ENCODE measurements at places on chromosomes 5 and 9.

- no peak for DNase-seq
Measured at GRCh38 chr9:137411260-137411644, 11.7 kb downstream of the EXD3 start.

- no peak for DNase-seq
Measured at GRCh38 chr9:71767776-71768321, 464 bp downstream of the CEMIP2 start.

- no peak for DNase-seq
Measured at GRCh38 chr5:141155540-141156374, 5.9 kb downstream of the PCDHB6 start.

DNA sequence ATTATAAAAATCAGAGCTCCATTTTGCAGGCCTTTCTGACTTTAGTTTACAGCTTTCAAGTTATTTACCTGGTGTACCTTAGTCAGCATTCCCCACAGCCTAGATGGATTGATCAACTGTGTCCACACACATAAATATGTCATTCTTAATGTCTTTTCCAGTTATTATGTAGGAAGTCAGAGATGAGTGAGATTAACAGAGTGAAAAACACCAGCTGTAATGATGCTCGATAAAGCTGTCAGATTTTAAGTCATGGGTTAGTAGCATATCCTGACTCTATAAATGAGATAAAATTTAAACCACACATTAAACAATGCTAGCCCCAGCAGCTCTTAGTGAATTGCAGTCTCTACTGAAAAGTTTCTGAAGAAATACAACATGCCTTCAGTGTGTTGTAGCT is 48.9 kb downstream of the NUDT12 start:
- DNase-seq: no peak

- no peak for DNase-seq
Measured at GRCh38 chr5:99544356-99544755, 615.5 kb upstream of the CHD1 start.

GRCh38 chr5:2376486-2376885 is 375.0 kb downstream of the IRX2 start:
- DNase-seq: no peak

- no peak for DNase-seq
Measured at GRCh38 chr5:165714598-165714997, 2209.2 kb downstream of the MAT2B start.

DNA sequence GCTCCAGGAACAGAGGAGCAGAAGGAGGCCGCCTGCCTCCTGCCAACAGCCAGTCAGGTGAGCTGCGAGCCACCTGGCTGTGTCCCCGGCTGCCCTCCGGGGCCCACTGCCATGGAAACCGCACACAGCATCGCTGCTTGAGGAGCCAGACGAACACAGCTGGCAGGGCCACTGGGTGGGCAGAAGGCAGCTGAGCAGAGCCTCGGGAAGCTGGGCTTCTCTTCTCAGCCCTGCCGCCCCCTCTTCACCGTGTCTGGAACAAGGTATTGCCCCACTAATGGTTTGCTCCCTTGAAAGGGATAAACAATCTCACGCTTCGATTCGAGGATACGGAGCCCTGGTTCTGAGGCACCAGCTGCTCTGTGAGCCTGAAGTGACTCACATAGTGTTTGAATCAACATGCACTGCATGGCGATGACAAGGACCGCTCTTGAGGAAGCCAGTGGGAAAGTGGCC is 63.7 kb upstream of the RUFY1 start:
- DNase-seq: no peak

- no peak for DNase-seq
Measured at GRCh38 chr5:71924980-71925379, 182.3 kb upstream of the MAP1B start.

DNA sequence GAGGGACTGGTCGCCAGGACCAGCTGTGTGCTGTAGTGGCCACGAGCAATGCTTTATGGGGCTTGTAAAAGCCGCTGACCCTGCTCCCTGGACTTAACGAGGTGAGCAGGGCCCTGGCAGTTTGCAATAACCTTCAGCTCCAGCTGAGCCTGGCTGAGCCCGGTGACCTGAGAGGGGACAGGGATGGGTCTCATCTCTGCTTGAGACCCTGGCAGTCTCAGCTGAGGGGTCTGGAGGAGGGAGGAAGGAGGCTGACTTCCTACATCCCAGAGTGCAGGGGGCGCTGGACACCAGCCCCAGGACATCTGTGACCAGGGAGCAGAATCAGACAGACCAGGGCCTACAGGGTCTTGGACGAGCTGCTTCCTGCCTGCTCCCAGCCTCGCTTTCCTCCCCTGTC is 277.5 kb upstream of the MVB12B start:
- no peak for DNase-seq

- DNase-seq: peak; percentile 19
Measured at GRCh38 chr9:16191691-16192402, 639.0 kb downstream of the CCDC171 start.

DNA sequence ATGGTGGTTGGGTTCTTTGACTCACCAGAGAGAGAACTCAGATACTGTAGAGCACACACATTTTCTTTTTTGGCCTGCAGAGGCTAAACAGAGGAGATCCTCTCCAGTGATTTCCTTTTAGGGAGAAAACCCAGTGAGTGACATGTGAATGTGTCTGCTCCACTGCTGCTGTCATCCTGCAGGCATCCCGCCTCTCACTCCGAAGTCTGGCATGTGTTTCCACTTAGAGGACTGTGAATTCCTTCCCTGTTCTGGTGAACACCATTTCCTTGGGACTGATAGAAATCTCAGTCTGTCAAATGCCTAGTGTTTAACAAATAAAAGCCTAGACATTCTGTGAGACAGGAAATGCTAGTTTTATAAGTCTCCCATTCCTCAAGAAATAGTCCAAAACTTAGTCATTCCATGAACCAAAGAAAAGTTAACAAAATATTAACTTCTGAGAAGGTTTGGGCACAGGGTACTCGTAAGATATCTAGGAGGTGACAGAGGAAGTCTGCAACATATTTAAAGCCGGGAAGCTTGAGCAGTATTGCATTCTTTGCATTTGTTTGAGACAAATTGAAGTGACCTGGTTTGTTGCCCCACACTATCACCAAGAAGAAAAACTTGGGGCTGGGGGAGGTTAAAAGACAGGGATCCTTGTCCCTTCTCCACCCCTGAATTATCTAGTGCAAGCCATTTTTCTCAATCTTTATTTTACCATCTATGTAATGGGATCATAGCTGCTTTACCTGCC is 74.9 kb upstream of the NIPAL4 start:
- DNase-seq: no peak

DNA sequence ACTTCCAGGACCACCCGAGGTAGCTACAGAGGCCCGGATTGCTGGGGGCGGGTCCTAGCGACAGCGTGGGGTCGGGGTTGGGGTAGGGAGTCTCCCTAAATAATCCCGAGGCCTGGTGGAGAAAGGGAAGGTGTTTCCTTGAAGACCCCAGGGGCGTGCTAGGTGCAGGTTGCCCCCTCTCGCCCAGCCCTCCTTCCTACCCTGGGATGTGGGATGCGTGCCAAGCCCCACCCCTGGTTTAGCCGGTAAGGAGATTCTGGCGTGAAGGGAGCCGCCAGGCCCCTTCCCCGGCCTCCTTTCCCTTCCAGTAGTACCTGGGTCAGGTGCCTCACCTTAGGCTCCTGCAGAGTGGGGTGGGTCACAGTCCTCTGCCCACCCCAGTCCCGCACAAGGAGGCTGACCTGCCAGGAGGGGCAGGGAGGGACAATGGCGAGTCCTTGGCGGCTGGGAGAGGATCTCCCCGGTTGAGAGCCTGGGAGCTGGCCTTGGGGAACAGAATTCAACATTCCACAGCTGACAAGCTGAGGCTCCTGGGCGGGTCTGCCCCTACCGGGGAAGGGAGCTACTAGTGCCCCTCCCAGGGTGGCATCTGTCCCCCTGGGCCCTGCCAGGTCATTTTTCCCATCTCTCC is 674 bp downstream of the TSPAN17 start:
- DNase-seq: no peak

DNA sequence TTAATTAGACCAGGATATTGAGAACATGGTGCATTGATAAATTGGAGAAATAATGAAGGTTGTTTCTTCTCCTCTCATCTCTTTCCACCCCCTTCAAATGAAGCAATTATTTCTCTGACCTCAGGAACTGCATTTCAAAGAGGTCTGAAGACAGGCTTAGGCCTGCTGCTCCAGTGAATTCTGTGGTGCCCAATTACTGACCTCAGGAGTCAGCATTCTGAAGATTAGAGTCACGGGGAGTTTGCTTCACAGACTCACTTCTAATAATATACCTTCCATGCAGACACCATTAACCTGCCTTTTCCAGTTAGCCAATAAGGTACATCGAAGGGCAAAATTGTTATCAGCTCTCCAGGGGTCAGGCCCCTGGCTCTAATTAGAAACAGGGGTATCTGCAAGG is 270.9 kb downstream of the GAS1 start:
- no peak for DNase-seq

DNA sequence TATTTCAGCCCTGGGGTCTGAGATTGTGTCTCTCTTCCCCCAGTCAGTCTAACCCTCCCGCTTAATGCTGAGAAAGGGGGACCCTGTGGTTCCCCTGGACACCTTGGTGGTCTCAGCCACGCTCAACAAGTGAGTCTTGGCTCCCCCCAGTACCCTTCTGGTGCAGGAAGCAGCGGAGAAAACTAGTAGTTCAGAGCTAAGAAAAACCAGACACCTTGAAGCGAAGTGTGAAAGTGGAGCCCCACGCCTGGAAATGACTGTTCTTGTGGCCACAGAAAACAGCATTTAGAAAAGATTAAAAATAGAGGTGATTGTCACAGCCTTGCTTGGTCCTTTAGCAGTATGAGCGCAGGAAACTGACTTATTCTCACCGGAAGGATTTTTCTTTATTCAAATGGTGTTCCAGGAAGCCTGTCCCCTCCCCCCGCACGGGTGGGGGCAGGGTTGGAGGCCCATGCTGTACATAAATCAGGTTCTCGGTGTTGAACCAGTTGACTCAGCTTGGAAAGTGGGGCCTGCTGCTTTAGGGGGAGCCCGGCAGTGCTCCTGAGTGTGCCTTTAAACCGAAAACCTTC is 8.1 kb downstream of the ARPC5L start:
- DNase-seq: peak; percentile 43

GRCh38 chr9:33162721-33163311 is 4.3 kb downstream of the B4GALT1 start:
- no peak for DNase-seq

DNA sequence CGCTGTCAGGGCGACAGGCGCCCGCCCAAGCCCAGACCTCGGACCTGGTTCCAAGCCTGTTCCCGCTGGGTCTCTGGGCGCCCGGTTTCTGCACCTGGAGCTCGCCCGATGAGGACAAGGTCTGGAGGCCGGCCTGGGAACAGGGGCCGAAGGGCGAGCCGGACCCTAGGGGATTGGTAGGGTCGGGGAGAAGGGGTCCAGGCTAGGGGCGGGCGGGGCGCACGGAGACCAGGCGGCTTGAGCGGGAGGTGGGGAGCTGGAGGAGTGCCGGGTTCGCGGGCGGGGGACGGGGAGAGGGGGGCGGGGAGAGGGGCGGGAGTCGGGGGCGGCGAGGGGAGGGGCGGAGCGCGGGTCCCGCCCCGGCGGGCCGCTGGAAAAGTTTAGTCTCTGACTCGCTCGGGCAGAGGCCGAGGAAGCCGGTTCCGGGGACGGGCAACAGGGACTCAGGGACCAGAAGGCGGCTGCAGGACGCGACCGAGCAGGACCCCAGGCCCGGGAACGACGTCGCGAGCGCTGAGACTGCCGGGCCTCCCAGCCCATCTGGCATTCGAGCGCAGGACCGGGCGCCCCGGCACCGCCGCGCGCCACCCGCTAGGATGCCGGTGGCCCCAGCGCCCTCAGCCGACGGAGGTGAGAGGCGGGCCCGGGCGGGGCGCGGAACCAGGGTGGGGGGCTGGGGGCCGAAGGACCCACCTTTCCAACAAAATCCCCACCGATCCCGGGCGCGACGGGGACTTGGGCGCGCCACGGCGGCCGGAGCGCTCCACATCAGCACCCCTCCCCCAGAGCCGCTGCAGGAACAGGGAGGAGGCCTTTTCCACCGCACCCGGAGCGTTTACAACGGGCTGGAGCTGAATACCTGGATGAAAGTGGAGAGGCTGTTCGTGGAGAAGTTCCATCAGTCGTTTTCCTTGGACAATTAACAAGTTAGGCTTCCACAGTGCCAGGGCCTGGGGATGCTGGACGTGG is at the start of gene S1PR3:
TSS of gene S1PR3 (plus strand) at position 403 of the 969 bp plus-strand sequence. CDS start 9,733 bp downstream, outside the sequence.
- DNase-seq: no peak

DNA sequence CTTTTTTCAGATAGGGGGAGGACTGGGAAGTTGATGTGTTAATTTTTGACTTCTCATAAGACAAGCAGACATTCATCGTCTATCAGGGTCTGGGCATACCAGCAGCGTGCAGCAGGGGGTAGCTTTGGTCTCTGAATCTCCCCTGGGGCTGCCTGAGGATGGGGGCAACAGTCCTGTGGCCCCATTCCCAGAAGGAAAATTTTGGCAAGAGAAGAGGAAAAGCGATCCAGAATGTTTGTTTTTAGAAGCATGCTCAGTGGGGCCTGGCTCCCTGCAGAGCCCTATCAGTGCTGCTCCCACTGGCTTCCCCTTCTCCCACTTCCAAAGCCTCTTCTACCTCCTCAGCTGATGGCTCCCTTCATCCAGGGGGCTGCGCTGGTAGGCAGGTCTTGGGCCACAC is 194.8 kb upstream of the IL12B start:
- DNase-seq: no peak

GRCh38 chr5:33321026-33321425 is 119.7 kb upstream of the TARS1 start:
- DNase-seq: no peak

- DNase-seq: no peak
Measured at GRCh38 chr9:108136656-108137055, 647.1 kb upstream of the KLF4 start.

GRCh38 chr9:112867275-112867991 is 23.2 kb downstream of the SLC46A2 start:
- peak; percentile 59 for DNase-seq

GRCh38 chr9:15244001-15244441 is 63.0 kb downstream of the TTC39B start:
- no peak for DNase-seq

DNA sequence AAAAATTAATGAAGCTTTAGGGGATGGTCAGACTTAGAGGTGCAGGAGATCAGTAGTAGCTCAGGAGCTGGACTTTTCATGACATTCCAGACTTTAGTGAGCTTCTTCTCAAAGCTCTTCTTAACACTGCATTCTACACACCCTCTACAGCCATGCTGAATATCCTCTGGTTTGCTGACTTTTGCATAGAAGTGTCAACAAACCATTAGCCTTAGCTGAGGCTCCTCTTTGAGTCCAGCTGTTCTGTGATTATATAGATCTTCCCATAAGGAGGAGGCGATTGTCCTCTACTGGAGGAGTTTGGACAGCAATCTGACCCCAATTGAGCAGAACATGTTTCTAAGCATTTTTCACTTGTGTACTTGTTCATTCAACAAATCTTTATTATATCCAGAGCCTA is 75.0 kb upstream of the RUSC2 start:
- DNase-seq: no peak
